Substantia nigra (tissue), 51 donors: ENCODE measurements at places on chromosomes 16 and 17.

GRCh38 chr16:49376206-49376605 lies 2.6 kb downstream of the C16orf78 start:
- no peak for DNase-seq

GRCh38 chr17:81489998-81490992 lies 22.3 kb downstream of the ACTG1 start:
- DNase-seq: no peak

DNA sequence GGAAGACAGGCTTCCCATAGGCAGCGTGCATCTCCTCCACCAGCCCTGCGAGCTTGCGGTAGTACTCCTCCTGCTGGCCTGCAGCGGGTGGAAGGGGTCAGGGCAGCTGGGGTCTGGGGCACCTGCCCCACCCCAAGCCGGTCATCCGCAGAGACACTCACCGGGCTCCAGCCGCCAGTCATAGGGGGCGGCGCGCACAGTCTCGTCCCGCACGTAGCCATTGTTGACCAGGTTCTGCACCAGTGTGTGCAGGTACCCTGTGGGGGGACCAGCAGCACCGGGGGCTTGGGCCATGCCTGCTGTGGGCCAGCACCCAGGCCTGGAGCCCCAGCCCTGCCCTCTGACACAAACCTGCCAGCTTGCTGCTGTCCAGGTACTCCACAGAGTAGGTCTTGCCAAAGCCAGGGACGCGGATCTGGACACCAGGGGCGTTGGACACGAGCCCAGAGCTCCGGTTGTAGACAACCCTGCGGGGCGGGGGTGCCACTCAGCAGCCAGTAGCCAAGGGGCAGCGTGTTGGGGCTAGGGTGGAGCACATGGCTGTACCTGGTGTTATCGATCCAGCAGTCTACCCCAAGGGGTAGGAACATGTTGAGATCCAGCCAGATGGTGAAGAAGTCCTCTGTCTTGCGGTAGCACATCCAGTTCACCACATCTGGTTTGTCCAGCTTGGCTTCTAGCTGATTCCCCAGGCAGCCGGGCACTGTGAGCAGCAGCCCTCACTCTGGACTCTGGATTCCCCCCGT lies 1.2 kb downstream of the LCAT start:
- DNase-seq: no peak

- no peak for DNase-seq
These were observed 186.8 kb upstream of the ZNF469 start for GRCh38 chr16:88195911-88196465.

- DNase-seq: no peak
These were observed 17.7 kb downstream of the SREBF1 start for GRCh38 chr17:17819111-17819510.
